Activated CD4-positive, alpha-beta T cell treated with anti-CD3 and anti-CD28 coated beads for 24 hours (primary cell): ENCODE measurements at places on chromosomes 12 and 14.

DNA sequence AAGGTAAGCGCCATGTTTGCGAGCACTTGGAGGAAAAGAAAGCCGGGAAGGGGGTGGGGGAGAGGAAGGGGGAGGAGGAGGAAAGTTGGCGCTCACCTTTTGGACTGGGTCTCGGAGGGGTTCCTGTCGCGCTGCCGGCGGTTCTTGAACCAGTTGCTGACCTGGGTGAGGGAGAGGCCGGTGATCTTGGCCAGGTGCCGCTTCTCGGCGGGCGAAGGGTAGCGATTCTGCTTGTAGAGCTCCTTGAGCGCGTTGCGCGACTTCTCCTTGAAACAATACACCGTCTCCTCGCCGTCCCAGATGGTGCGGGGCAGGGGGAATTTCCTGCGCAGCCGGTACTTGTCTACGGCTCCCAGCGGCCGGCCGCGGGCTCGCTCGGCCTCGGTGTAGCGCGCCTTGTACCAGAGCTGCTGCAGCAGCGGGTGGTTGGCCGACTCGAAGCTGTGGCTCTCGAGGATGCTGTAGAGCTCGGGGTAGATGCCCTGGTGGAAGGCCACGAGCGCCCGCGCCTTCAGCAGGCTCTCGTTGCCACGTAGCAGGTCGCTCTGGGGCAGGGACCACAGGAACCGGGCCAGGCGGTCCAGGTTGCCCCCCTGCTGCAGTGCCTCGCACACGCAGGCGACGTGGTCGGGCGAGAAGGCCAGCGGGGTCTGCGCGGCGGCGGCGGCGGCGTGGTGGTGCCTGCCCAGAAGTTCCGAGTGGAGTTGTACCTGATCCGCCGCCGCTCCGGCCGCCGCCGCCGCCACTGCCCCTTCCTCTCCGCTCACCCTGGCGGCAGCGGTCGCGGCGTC lies 840 bp downstream of the SIX4 start:
- DNase-seq, result no peak

GRCh38 chr14:89794096-89794495 lies 160.4 kb downstream of the EFCAB11 start:
- no peak for DNase-seq

- DNase-seq, result no peak
Observed at GRCh38 chr12:25241167-25242020, 9.3 kb downstream of the KRAS start.

DNA sequence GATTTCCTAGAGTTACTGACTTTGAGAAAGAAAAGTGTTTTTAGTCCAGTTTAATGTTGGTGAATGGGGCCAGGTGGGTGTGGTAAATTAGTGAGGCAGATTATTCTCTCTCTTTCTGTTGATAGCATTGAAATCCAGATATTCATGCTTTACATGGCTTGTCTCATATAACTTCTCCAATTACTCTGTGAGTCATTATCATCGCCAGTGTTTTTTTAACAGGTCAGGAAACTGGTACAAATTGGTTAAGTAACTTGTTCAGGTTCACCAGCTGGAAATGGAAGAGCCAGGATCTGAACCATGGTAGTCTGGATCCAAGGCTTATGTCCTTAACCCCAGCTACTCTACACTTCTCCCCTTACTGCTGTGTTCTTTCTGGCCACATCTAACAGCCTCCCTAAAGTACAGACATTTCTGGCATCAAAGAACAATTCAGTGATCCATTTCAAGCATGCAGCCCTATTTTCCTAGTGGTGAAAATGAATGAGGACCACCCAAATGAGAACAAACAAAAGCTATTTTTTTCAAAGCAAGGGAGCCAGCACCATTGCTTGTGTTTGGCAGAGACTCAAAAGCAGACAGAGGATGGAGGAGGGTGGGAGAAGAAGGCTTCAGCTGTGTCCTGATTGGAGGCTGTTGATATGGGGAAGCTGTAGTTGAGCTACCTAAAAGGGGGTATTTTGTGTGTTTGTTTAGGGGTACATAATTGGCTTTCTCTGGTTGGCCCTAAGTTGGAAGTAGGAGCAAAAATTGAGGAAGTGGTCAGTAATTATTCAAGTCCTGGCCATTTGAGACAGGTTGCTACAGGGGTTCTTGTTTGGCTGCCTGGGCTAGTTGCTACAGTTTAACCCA lies 1.7 kb downstream of the IRAK3 start:
- no peak for DNase-seq

DNA sequence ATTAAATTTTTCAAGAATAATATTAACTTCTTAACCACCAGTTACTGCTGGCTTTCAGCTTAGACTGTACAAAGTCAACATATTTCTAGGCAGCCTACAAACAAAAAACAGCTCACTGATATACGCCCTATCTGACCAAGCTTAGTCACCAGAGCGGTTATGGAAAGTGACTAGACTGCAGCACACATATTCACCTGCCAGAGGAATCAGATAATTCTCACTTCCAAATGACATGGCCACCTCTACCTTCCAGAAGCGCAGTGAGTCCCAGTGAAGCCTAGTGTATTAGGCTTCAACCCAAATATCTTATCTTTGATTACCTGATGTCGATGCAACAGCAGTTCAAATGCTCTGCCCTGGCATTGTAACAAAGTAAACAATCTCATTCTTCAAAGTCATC lies 8.5 kb downstream of the STXBP6 start:
- DNase-seq, result no peak

GRCh38 chr14:53047307-53048069 lies 96.6 kb upstream of the FERMT2 start:
- DNase-seq, result no peak

DNA sequence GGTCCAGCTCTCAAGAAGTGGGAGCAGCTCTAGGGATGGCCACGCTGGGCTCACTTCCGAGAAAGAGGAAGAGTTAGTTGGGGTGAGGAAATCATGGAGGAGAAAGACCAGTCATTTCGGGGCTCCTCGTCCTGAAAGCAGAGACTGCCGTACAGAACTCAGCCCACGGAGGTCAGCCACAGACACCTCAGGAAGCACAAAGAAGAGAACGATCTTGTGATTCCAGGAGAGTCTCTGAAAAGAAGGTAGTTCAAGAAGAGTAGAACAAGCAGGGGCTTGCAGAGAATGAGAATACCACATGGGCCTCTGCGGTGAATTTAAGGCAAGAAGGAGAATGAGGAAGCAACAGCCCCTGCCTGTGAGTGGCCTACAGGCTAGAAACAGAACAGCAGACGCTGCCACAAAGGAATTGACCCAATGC lies 311.9 kb downstream of the CACNA1C start:
- DNase-seq, result no peak
